ENCODE measurements at places on chromosomes 3 and 15. TPM values are rescaled to one million over a fixed set of nuclear protein-coding genes. Genes with fewer than 3 reads are reported as not detected.

The EEF1AKMT4 gene
- 0.64 TPM for total RNA-seq

The HCN4 gene
- total RNA-seq = 14.0 TPM

The DUOXA1 gene
- total RNA-seq = 0.47 TPM

The ZDHHC23 gene
- total RNA-seq = 1.1 TPM

The NANOGP8 gene
- total RNA-seq = 0.52 TPM

The ATP2B2 gene
- total RNA-seq = 0.21 TPM

The LPP gene
- 146 TPM for total RNA-seq

The CNTN6 gene
- not detected for total RNA-seq

The ADAMTS9 gene
- 14.5 TPM for total RNA-seq

The KCNH8 gene
- not detected for total RNA-seq

Measured in heart right ventricle (tissue), 16 donors.